Ovary (tissue), 10 donors: ENCODE measurements at places on chromosomes 11 and 22.
A peak's percentile ranks its signal among the peaks of the same experiment; 100 is the strongest.

GRCh38 chr11:59418156-59418555 lies 8.1 kb downstream of the OR5A2 start:
- no peak for DNase-seq

GRCh38 chr11:87722756-87723565 lies 452.3 kb downstream of the RAB38 start:
- DNase-seq: no peak

GRCh38 chr11:94400839-94401772 lies at the start of gene GPR83:
Gene GPR83 (minus strand): TSS chr11:94401419. CDS start chr11:94401247, 172 bp downstream.
- DNase-seq: no peak

DNA sequence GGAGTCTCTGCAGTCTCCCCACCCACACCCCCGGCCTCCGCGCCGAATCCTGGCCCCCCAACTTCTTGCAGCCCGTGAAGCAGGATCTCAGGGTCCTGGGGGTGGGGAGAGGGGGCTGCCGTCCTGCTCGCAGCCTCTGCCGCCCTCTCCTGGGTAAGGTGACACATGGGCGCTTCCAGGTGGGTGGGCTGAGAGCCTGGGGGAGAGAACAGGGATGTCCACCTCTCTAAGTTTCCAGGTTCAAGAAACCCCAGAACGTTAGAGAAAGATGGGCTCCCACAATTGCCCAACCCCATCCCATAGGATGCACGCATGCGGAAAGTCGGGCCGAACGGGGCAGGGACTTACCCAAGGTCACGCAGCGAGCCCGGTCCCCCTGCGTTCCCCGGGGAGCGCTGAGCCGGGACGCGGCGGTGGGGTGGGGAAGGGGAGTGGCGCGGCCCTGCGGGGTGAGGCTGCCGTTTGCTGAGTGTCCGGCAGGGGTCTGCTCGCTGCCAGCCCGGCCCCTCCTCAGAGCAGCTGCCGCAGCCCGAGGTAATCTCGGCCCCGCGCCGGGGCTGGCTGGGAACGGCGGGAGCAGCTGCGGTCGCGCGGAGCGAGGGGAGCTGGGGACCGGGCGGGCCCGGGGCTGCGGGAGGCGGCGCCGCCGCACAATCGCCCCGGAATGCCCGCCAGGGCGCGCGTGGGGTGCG lies 705 bp upstream of the CAPN1 start:
- DNase-seq: peak; percentile 56

DNA sequence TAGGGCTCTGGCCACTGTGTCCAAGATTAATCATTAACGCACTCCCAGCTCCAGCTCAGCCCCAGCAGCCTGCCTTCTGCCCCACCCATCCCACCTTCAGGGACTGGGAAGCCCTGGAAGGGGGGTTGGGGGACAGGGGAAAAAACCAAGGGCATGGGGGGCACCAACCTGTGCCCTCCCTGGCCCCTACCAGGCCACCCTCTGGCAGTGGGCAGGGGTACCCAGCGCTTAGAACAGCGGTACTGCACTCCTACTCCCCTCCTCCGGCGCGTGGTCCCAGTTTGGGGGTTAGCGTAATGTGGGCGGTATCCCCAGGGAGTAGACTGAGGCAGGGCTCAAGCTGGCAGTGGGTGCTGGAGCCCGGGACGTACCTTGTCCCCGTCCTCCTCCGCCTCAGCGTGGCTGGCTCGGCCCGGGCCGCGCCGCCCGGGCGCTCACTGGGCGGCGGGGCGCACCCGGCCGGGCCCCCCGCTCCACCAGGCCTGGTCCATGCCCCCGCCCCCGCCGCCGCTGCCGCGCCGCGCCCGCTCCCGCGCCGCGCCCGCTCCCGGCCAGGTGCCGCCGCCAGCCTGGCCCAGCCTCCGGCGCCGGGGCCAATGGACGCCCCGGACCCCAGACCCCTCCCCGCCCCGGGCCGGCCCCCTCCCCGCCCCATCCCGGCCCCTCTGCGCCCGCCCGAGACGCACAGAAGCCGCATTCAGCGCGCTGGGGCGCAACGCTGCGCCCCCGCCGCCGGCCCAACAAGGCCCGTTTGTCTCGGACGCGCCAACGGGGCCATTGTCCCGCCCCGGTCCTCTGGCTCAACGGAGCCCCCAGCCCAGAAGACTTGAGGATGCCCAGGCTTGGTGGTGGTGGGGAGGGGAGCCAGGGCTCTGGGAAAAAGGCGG lies at the start of gene GAL3ST1:
Gene GAL3ST1 (minus strand): TSS at position 571 of the 887 bp plus-strand sequence. CDS start 17,273 bp downstream, outside the sequence.
- DNase-seq: no peak

GRCh38 chr11:69048694-69049489 lies at the start of gene TPCN2:
Gene TPCN2 (plus strand): TSS chr11:69048932. CDS start chr11:69048998, 66 bp downstream.
- DNase-seq: peak; percentile 94

DNA sequence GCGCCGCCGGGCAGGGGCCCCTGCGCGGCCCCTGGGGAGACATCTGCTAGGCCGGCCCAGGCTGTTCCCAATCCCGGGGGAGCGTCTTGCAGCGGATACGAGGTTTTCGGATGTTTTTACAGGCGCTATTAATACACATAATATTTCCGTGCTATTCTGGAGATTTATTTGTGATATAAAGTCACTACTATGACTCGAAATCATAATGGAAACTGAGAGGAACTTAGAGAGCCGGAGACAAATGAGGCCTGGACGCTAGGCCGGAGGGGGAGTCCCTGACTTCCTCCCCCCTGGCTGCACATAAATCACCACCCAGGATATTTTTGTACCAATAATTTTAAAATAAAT lies 91.7 kb upstream of the ANO1 start:
- DNase-seq: no peak

DNA sequence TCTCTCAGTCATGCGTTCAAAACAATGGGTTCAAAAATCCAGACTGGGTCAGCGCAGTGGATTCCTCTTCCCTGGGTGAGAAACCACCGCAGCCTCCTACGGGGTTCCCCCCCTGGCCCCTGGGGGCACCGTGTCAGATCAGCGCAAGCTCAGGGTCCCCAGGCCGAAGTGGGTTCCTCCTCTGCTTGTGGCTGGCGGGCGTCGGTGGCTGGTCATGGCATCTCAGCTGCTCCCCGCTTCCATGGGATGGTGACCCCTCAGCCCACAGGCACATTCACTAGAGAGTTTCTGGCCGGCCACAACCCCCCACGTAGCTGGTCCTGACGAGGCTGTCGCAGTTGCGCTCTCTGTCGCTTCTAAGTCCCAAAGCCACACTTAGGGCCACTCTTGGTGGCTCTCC lies 389.8 kb downstream of the TBC1D22A start:
- DNase-seq: no peak

GRCh38 chr11:113387605-113388211 lies at the start of gene ANKK1:
Gene ANKK1 (plus strand): TSS chr11:113387779. CDS start chr11:113387885, 106 bp downstream.
- DNase-seq: no peak

DNA sequence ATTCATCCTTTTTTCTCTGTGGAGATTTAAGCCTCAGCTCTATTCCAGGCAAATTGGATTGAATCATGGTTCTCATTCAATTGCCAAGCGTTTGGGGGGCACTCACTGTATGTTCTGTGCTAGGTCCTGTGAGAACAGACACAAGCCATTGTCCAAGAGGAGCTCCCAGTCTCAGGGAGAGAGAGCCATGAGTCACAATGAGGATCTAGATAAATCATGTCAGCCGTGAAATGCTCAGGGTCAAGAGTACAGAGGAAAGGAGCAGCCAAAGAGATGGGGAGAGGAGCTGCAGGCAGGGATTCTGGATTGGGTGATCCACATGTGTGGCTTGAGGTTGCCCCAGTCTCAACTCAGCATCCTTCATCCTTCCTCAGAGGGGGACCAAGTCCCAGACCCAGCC lies 93.6 kb downstream of the FEZ1 start:
- DNase-seq: no peak

- no peak for DNase-seq
Observed at GRCh38 chr11:118095493-118095892, 8.7 kb upstream of the SMIM35 start.

DNA sequence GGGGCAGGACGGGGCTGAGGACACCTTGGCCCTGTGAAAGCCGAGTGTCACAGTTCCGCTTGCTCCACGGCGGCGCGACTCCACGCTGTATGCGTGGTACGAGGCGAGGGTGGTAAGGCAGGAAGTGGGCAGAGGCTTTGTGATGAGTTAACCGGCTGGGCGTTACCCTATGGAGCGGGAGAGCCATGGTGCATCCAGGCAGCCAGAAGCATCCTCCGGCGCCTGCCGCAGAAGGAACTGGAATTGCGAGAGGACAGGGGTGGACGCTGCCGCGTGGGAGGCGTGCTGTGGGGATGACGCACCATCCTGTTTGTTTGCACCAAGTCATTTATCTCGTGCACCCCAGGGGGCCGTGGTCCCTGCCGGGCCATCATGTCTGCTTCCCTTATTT lies 643.9 kb downstream of the BRD1 start:
- no peak for DNase-seq

GRCh38 chr22:19605508-19606331 lies 81.5 kb upstream of the CLDN5 start:
- no peak for DNase-seq

GRCh38 chr22:29203488-29204454 lies 1.9 kb upstream of the EMID1 start:
- DNase-seq: no peak

GRCh38 chr22:24948356-24949202 lies 2.1 kb upstream of the LHFPL7 start:
- no peak for DNase-seq

- DNase-seq: peak; percentile 45
Observed at GRCh38 chr11:43574949-43575912, 105.3 kb upstream of the HSD17B12 start.

DNA sequence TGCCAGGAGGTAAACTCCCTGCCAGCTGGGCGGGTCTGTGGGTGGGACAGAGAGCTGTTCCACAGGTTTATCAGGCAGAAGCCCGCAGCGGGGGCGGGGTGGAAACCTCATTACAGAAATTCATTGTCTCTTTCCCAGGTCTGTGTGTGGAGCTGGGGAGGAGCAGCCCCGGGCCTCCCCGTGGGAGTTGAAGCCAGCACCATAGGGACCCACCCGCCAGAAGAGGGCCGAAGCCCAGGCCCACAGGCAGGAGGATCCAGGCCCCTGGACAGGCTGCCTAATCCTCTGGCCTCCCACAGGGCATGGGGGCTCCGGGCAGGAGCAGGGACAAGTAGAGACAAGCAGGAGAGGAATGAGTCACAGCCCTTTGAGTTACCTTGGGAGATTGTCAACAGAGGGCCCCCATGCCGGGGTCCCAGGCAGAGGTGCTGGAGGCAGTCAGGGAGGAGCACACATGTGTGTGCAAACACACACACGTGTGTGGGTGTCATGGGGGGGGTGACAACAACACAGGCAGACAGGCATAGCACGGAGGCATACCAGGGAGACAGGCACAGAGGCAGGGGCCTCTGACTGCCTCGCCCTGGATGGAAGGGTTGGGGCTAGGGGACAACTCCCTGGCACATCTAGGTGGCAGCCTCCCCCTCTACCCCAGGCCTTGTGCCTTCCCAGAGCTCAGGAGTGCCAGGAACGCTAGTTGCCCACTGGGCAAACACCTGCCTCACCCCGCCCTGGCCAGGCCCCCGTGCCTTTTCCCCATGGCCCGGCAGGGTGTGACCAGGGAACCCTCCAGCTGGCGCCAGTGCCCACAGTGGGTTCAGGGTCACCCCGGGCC lies 1.4 kb downstream of the CDC42BPG start:
- DNase-seq: no peak

- no peak for DNase-seq
Observed at GRCh38 chr11:70226967-70227366, 23.9 kb downstream of the FADD start.

GRCh38 chr11:64074239-64074638 lies 38.5 kb downstream of the FLRT1 start:
- no peak for DNase-seq

- DNase-seq: no peak
Observed at GRCh38 chr11:118883368-118884071, at the start of gene CXCR5. Gene CXCR5 (plus strand): TSS chr11:118883892. CDS start chr11:118883942, 50 bp downstream.

DNA sequence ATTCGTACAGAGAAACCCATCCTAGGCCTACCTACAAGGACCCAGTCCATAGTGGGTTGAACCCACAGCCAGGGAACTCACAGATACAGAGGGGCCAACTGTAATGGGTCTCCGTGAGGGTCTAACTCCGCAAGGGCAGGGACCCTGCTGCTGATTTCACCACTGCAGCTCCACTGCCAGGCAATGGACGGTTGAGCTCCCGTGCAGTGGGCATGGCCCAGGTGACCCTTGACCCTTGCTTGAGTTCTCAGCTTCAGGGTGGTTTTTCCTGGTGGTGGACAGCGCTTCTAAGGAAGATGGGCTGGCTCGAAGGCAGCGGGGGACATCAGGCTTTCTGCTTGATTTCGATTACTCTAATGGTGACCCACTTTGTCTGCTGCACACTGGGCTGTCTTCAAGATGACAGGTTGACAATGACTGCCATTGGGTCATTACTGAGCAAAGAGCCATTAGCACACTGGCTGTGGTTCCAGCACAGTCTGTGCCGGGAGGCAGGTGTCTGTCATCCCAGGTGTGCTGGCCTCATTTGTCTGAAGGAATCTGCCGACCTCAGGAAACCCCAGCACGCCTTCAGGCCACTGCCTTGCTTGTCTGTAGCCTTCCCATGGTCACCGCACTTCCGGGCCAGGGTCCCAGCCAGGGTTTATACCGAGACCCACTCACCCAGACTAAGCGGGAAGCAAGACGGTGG lies 3.7 kb upstream of the GAL start:
- DNase-seq: no peak

DNA sequence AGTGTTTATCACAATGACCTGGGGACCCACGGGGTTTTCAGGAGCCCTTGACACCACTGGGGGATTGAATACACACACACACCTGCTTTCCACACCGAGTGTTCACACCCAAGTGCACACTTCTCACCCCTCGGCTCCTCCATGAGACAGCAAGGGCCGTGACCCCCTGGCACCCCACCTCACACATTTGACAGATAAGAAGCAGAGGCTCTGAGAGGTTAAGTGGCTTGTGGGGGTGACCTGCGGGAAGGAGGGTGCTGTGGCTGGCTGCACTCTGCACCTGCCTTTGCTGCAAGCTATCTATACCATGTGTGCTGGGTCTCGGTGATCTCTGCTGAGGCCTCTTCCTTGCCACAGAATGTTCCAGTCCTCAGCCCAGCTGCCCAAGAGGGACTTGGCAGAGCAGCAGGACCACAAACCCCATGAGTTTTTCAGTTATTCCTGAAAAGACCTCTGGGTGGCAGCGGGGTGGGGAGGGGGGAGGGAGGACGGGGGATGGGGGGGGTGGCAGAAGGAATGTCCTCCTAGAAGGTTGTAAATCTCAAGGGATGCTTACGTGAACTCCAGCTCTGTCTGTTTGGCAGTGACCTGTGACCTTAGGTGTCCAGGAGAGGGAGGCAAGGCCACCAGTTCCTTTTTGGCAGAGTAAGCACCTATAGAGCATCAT lies 47.9 kb upstream of the RFPL3 start:
- DNase-seq: no peak

DNA sequence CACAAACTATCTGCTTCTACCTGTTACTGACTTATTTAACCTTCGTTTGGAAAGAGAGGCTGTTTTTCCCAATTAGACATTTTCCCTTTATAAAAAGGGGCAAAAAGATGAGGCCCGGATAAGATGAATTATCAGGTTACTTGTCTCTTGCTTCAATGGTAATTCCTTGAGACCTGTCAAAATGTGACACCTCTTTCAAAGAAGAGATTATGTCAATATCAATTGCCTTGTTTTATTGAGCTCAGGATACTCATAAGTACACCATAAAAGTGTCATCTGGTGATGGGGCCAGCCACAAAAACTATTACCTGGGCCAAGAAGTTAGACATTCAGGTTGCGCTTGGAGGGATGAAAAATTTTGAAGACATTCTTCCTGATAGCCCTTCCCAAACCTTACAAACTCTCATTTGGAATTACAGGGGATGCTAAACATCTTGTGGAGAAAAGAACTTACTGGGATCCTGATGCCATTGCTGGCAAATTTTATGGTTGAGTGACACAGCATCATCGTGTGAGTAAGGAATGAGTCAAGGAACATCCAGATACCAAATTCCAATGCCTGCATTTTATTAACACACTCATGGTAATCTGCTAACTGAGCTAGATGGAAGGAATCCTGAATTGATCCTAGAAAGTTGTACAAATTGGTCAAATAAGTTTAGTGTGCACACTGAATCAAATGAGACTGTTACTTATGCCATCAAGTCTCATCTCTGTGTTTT lies 1071.2 kb downstream of the LRRC4C start:
- DNase-seq: no peak
